ENCODE measurements at places on chromosomes 16 and 17.
A peak's percentile ranks its signal among the peaks of the same experiment; 100 is the strongest.

- DNase-seq, result no peak
Observed at GRCh38 chr17:79695797-79696609, 34.7 kb upstream of the ENPP7 start.

- no peak for DNase-seq
Observed at GRCh38 chr16:10729104-10730048, 14.3 kb upstream of the NUBP1 start.

DNA sequence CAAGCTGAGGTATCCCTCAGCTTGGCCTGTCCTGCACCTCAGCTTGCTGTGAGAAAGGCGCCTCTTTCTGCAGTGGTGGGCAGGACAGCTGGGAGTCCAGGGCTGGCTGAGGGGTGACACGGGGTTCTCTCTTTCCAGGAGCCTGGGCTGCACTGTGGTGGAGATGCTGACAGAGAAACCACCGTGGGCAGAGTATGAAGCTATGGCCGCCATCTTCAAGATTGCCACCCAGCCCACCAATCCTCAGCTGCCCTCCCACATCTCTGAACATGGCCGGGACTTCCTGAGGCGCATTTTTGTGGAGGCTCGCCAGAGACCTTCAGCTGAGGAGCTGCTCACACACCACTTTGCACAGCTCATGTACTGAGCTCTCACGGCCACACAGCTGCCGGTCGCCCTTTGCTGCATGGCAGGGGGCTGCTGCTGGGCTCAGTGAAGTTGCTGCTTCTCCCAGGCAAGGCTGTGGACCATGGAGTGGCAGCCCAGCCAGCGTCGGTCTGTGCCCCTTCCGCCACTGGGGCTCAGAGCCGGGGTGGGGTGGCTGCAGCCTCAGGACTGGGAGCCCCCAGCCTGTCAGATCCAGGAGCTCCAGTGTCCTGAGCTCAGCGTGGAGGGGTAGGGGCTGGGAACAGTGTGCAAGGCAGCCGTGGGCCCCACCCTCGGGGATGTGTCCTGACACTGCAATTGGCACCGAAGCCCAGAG lies 6.4 kb downstream of the LIMD2 start:
- no peak for DNase-seq

DNA sequence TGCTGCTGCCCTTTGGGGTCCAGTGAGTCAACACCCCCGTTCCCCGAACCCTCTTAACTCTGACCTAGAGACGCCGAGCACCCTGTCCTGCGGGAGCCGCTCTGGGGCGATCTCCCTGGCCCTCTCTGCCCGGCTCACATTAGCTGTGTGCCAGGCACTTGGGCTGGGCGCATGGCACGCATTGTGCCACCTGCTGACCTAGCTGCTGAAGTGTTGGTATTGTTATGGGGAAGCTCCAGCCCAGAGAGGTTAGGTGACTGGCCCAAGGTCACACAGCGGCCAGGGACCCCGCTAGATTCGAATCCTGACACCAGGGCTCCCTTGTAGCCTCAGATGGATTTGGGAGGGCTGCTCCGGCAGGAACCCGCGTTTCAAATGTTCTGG lies 1.1 kb downstream of the HSD17B1 start:
- DNase-seq, result no peak

GRCh38 chr16:11211977-11212797 lies 43.8 kb downstream of the SOCS1 start:
- no peak for DNase-seq

DNA sequence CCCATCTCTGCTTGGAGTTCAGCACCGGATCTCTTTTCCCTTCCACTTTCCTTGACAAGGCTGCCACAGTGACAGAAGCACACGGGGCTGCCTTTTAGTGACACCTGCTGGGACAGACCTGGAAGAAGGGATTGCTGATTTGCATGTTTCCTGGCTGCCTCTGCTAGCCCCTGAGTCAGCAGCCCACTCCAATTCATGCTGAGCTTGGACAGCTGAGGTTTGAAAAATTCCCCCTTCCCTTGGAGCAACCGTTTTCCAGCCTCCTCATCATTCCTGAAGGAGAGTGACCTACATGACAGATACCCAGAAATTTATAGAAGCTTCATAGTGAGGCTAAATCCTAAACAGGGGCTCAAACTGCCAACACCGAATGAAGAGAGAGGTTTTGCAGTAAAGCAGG lies 18.8 kb upstream of the RBL2 start:
- DNase-seq, result no peak

GRCh38 chr16:167122-167690 lies 1.4 kb downstream of the HBM start:
- no peak for DNase-seq

- no peak for DNase-seq
Observed at GRCh38 chr16:84800158-84800978, 19.4 kb upstream of the CRISPLD2 start.

- no peak for DNase-seq
Observed at GRCh38 chr17:39352511-39352910, 48.9 kb downstream of the FBXL20 start.

- DNase-seq, result peak; percentile 31
Observed at GRCh38 chr16:29710227-29711219, 31.5 kb downstream of the QPRT start.

- DNase-seq, result no peak
Observed at GRCh38 chr17:56658648-56659047, 65.1 kb downstream of the NOG start.

DNA sequence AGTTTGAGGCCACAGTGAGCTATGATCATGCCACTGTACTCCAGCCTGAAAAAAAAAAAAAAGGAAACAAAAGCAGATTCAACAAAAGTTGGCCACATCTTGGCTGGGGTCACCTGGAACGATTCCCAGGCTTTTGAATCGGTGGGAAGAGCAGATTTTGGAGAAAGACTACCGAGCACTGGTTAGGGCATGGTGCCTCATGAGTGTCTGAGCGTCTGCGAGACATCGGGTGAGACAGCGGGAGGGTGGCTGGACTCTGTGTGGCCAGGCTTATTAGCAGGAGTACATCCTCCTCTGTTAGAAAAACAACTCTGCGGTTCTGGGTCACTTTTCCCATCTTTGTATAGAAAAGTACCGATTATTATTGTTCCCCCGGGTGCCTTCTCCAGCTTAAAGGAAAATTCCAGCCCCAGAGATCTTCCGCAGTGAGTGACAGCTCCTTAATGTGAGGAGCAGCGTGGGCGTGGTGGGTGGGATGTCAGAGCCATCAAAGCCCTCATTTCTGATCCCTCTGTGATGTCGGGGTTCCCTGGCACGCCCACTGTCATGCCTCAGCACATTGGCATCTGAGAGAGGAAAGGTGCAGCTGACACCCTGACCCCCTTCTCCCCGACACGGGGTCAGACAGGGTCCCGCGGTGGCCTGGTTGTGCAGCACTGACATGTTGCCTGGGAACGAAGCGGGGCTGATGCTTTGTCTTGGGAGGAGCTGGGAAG lies 6.9 kb downstream of the RGS9 start:
- no peak for DNase-seq

DNA sequence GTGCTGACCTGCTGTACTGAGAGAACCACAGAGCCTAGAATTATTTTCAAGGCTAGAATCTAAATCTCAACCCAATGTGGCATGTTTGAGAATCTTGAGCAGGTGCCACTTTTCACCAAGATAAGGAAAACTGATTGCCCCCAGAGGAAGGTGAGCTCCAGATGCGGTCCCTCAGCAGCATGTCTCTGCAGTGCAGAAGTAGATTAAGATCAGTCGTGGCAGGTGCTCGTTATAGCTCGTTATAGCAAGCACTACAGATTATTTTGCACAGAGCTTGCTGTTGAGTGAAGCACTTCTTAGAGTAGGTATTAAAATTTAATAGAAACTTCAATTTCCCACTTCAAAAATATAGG lies 176.0 kb downstream of the AATF start:
- DNase-seq, result no peak

DNA sequence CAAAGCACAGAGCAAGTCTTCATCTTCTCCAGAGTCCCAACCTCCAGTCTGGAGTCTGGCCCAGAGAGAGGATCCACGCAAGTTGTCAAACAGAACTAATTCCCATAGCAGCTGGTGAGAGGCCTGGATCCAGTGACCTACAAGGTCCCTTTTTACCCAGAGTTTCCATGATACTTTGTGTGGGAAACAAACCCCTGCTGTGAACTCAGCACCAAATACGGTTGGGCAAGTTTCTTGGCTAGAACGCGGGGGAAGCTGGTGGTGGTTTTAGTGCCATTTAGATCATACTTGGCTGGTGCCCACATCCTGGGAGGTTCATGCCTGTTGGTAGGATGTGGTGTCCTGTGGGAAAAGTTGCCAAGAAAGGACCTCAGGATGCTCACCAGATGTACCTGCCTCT lies 18.1 kb downstream of the TMC7 start:
- DNase-seq, result no peak

DNA sequence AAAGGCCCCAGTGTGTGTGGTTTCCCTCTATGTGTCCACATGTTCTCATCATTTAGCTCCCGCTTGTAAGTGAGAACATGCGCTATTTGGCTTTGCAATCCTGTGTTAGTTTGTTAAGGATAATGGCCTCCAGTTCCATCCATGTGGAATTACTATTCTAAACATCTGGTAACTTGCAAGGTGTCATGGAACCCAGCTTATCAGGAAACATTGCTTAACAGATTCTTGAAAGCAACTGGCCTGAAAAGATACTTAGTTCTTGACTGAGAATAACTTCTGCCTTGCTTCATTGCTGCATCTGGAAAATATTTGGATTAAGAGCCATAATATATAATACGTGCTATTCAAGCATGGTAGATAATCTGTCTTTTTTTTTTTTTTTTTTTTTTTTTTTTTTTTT lies 27.8 kb downstream of the PAFAH1B1 start:
- no peak for DNase-seq

Measured in fibroblast of skin of left biceps (primary cell).